Pulmonary artery endothelial cell (primary cell): ENCODE measurements at places on chromosomes 13 and 19.

DNA sequence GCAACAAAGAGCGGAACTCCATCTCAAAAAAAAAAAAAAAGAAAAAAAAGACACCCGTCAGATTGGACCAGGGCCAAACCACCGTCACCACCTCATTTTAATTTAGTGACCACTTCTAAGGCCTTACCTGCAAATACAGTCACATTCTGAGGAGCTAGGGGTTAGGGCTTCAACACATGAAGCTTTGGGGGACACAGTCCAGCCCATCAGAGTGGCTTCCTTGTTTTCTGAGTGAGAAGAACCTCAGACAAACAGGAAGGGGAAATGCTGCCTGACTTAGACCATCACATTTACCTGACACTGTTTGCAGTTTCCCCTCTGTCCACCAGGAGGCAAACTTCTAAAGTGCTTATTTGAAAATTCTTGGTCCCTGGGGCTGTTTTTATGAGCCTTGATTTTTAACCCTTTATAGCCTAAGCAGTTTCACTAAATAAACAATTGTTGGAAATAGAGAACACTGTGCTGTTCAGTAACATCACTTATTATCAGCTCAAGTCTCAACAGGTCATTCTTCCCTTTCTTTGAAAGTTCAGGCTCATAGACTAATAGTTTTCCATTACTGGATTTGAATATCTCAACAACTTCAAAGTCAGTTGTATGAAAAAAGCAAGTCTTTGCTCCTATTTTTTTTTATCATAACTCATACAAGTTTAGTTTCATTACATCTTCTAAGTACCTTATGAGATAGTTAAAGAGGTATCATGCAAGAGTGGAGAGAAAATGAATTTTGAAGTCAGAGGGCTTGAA is 74.9 kb upstream of the WASF3 start:
- no peak for DNase-seq

GRCh38 chr13:28719227-28720055 is 671 bp upstream of the SLC46A3 start:
- DNase-seq: no peak

DNA sequence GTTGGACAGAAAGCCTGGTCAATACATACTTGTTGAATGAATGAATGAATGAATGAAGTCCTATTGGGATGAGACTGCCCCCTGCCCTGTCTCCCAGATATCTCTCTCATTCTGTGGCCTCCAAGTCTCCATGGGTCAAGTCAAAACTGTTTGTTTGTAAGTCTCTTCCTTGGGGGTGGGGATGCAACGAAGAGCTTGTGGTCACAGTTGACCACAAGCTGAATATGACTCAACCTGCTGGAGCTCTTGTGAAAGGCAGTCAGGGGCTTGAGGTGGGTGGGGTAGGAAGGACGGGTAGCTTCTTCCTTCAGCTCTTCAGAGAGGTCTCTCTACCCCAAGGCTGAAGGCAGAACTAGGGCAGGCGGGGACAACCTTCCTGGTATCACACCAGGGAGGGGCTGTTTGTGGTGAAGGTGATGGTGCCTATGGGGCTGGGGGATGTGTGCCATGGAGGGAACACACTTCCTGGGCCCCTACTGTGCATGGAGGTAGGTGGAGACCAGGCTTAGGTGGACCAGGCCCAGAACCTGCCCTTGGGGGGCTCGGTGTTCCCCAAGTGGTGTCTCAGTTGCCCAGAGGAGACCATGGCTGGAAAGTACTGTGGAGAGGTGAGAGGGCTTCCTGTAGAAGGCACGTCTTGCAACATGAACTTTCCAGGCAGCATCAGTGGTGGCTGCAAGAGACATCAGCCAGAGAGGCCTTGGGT is 8.0 kb downstream of the MYO1F start:
- no peak for DNase-seq

GRCh38 chr19:13718733-13719132 is 45.6 kb upstream of the MRI1 start:
- DNase-seq: no peak

- no peak for DNase-seq
Measured at GRCh38 chr13:50370303-50370950, 355.2 kb downstream of the KCNRG start.

DNA sequence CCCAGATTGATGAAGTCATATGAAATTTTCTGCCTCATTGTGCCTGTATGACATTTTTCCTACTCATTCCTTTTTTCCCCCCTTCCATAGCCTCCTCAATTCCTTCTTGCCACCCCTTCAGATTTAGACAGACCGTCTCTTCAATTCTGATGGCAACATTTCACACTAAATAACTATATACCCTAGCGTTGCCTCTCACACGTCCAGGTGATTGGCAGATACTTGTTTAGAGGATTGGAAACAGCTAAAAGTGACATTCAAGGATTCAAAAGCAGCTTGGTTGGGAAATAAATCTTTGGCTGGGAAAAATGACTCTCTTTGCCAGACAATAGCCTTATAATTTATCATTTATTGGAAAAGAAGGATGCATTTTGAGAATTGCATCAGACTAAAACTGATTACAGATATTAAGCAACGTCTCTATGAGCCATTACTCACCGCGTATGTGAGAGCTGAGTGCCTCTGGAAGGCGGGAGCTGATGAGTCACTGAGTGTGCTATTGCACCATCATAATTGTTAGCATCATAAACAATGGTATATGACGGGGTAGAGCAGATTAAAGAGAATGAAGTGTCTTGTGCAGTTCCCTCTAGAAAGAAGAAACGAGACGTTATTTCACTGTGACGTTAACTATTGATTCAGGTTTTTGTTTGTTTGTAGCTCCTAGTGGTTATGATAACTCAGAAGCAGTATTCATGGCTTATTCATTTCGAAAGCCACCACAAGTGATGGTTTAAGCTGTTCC is 61.1 kb upstream of the FAM216B start:
- DNase-seq: no peak

DNA sequence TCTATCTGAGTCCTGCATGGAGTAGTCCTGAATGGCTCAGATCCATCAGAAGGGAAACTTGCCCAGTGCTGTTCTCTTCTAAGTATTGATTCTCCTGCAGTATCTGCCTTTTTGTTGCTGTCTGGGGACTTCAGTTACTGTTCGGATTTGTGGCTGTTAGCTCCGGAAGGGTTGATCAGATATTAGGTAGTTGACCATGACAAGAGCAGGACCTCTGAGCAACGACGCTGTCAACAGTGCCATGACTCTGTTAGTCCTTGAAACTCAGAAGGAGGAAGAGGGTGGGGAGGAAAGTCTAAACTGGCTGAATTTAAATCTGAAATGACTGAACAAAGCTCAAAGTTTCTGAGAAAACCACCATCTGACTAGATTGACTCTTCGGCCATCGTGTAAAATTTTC is 42.2 kb downstream of the CCNE1 start:
- DNase-seq: no peak

GRCh38 chr19:20038358-20039202 is 725 bp downstream of the ZNF682 start:
- no peak for DNase-seq

GRCh38 chr13:70087247-70087646 is 20.4 kb upstream of the ATXN8OS start:
- no peak for DNase-seq

DNA sequence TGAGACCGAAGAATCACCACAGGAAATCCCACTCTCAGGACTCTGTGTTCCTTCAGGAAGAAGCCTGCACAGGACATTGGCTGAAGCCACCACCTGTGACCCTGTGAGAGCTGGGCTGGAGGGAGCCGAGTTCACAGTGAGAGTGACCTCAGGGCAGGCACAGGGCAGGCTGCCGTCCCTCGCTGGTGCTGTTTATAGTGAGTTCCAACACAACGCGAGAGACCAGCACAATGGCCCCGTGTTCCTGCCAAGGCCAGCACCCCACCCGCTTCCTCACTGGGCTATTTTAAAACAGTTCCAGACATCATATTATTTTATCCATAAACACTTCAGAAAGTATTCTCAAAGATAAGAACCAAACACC is 18.4 kb upstream of the GAS6 start:
- DNase-seq: no peak

DNA sequence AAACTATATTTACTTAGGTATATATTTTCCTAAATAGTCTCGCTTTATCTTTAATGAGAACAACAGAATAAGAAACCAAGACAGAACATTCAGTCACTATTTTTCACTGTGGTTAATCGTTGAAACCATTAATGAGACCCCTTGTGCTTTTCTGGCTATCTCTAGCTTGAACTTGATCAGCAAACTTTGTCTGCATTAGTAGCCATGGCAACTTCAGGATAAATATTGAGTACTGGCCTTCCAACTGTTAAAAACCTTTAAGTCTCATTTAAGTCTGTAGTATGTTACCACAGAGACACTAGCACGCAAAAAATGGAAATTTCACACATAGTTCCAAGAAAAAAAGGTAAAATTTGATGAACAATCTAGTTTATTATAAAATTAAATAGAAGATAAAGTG is 946.0 kb downstream of the SLITRK5 start:
- no peak for DNase-seq

DNA sequence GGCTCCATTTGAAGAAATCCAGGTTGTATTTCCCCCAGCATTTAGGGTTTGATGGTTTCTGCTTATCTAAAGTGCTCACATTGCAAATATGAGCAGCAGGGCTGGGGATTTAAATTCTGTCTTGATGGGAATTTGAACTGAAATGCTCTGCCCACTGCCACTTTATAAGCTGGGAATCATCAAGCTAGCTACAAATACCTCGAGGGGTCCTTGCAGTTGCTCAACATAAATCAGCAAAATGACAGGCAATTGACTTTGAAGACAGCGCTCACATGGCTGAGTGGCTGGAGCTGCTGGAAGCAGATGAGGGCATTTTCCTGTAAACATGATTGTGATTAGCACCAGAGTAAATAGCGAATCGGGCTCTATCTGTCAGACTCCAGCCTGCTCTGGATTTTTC is 39.4 kb upstream of the MEDAG start:
- no peak for DNase-seq

- no peak for DNase-seq
Measured at GRCh38 chr13:46743191-46743590, 53.8 kb downstream of the ESD start.

- no peak for DNase-seq
Measured at GRCh38 chr13:32638739-32639138, 52.5 kb downstream of the PDS5B start.

- no peak for DNase-seq
Measured at GRCh38 chr19:4830768-4831265, 695 bp downstream of the TICAM1 start.

DNA sequence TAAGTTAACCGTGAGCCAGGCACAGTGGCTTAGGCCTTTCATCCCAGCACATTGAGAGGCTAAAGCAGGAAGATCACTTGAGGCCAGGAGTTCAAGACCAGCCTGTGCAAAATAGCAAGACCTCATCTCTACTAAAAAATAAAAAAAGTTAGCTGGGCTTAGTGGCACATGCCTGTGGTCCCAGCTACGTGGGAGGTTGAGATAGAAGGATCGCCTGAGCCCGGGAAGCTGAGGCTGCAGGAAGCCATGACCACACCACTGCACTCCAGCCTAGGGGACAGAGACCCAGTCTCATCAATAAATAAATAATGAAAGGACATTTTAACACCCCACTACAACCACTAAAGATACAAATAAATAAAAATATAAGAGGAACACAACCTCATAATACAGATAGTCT is 21.6 kb downstream of the LSM14A start:
- DNase-seq: no peak

- peak; percentile 60 for DNase-seq
Measured at GRCh38 chr19:13053761-13054625, 48.7 kb downstream of the LYL1 start.

GRCh38 chr19:29105629-29106292 is 107.2 kb downstream of the UQCRFS1 start:
- no peak for DNase-seq

- no peak for DNase-seq
Measured at GRCh38 chr19:48845384-48845783, 9.1 kb upstream of the HSD17B14 start.

GRCh38 chr19:12880551-12881171 is 588 bp downstream of the DNASE2 start:
- DNase-seq: no peak

DNA sequence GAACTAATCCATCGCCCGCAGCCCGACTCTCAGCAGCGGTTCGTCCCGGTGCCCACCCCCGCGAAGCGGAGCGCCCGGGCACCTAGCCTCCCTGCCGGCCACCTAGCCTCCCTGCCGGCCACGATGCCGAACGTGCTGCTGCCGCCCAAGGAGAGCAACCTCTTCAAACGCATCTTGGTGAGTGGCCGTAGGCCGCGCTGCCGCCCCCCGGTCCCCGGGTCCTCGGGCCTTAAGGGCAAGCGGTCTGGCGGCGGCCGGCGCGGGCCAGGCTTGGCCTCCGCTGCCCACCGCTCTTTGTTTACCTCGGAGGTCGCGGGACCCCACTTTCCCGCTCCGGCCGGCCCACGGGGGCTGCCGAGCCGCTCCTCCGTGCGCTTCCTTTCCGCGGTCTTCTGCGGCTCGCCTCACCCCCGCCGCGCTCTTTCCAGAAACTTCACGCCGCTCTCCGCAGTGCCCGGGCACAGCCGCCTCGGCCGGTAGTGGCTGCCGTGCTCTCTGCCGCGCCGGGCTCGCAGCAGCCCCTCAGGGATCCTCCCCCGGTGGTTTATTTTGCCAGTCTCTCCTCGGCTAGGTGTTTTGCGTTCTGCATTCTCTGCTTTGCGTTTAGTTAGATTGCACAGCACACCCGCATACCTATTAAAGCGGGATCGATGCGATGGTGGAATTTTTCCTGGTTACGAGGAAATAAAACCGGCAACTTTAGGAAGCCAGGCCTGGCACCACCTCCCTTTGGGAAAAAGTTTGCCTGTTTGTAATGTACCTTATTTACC is 524 bp downstream of the NAA16 start:
- DNase-seq: no peak

GRCh38 chr13:37701972-37702371 is 103.4 kb upstream of the POSTN start:
- no peak for DNase-seq

GRCh38 chr13:74299721-74300120 is 165.5 kb upstream of the KLF12 start:
- DNase-seq: no peak

- no peak for DNase-seq
Measured at GRCh38 chr13:31967155-31967554, 64.4 kb upstream of the FRY start.

DNA sequence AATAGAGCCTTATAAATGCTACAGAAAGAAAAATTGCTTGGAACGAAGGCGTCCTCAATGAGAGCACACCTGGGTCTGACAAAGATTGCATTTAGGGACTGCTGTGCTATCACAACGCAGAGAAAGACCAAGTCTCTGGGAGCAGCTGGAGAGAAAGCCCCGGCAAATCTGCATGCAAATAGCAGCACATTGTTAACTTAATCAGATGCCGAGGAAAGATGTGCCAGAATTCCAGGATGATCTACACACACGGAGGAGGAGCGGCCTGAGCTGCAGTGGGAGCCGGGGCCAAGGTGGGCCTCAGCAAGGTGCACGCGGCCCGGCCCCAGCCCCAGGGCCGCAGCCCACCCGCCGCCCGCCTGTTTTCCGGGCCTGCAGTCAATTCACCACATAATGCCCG is 1.4 kb downstream of the ZNF536 start:
- DNase-seq: no peak

GRCh38 chr19:7450243-7451223 is 38.3 kb downstream of the PEX11G start:
- peak; percentile 36 for DNase-seq

GRCh38 chr13:78608688-78609463 is 5.5 kb upstream of the POU4F1 start:
- no peak for DNase-seq

GRCh38 chr13:113320226-113320875 is 23.3 kb downstream of the LAMP1 start:
- DNase-seq: no peak
